ENCODE measurements at places on chromosomes 7 and 10.

GRCh38 chr7:37510043-37510634 is 61.5 kb upstream of the ELMO1 start:
- peak; percentile 45 for DNase-seq

- DNase-seq: peak; percentile 70
These were observed 21.9 kb downstream of the ATXN7L1 start for GRCh38 chr7:105854498-105854897.

GRCh38 chr7:139635526-139636302 is 112.2 kb downstream of the CLEC2L start:
- no peak for DNase-seq

- DNase-seq: no peak
These were observed 7.6 kb upstream of the FAM180A start for GRCh38 chr7:135756191-135756590.

GRCh38 chr10:128310971-128311658 is 184.9 kb upstream of the MKI67 start:
- DNase-seq: no peak

DNA sequence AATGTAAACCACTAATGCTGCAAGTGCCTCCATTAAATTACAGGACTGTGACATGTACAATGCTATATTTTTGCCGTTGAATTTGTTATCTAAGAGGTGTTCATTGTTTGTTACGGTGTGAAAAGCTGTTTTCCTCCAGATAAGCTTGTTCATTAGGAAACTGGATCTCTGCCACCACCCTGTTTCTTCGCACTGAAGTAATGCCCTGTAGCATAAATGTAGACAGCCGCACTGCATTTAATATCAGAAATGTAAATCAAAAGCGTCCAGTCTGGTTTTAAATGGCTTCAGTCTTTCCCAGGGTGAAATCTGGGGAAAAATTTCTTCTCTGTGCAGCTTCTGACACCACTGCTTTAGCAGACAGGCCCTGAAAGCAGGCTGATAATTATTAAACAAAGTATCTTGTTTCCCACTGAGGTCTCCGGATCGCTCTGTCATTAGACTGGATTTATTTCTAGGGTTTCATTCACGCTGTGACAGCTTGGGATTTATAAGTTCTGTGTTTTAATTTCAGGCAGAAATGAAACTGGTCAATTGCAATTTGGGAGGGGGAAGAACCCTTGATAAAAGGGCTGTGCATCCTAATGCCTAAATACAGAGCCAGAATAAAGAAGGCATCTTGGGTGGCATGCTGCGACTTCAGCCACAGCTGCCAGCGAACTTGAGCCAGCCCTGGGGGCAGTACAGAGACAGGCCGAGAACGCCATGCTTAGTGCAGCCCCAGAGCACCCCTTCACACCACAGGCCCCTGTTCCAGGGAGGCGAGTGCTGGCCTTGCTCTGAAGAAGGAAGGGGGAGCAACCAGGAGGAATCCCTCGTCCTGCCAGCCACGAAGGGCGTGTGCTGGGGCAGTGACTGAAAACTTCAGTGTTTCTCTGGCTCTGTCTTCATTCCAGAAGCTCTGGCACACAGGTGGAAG is 547.7 kb upstream of the GALNT17 start:
- no peak for DNase-seq

- no peak for DNase-seq
These were observed 17.2 kb downstream of the PANK1 start for GRCh38 chr10:89627830-89628229.

- peak; percentile 70 for DNase-seq
These were observed 80.0 kb downstream of the C7orf25 start for GRCh38 chr7:42831718-42832522.

DNA sequence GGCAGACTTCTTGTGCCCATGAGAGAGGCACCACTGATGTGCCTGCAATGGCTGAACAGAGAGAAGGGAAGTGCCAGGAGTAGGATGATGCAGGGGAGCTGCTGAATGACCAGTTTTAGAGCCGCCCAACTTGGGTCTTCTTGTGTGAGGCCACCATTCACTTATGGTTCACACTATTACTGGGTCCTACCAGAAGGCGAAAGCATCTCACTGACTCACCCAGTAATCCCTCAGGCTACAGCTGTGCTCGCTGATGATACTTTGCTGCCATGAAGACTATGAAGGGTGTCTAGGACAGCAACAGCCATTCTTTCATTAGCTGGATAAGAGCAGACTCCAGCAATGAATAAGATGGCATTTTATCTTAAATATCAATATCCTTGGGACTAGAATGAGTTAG is 47.6 kb downstream of the PLXNA4 start:
- no peak for DNase-seq

GRCh38 chr10:5449823-5450222 is 37.5 kb downstream of the NET1 start:
- peak; percentile 44 for DNase-seq

All from Ammon's horn (tissue), 1 donor.